ENCODE measurements at places on chromosomes 7 and 10.

DNA sequence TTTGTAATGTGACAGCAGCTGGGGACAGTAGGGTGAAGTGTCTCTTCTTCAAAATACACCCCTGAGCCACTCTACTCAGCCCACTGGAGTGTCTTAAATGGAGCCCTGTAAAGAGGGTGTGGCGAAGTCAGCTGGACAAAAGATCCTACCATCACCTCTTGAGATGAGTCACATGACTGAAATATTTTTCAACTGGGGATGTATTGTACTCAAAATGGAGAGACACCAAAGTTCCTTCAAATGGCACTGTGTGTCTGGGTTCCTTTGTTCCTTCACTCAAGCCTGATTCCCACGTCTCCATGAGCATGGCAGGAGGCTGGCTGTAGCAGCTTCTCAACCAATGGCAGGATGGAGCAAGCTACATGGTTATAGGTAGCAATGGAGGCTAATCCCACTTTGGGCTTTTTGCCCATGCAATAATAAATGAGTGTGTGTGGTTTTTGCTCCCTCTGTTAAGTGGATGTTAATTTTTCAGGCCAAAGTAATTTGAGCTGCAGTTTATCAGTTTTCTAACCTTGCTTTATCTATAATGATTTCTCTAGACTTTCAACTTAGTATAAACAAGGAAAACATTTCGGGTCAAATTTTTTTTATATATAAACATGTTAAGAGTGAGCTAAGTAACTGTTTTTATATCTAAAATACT is 68.2 kb downstream of the CLEC2L start:
- no peak for DNase-seq

DNA sequence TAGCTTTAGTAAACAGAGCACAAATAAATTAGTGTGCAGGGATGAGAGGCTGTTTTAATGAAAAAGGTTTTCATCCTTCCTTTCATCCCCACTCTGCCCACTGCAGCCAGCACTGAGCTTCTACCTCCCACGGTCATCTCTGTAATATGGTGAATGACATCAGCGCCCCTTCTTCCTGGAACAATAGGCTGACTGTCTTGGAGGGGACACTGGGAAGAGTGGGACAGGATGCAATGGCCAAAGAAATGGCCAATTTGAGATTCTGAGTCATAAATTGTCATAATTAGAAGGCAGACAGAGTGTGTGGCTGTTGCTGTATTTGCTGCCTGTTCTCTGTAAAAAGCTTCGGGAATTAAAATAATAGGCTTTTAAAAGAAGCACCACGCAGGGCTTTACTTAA is 126.7 kb upstream of the CALN1 start:
- DNase-seq: no peak

DNA sequence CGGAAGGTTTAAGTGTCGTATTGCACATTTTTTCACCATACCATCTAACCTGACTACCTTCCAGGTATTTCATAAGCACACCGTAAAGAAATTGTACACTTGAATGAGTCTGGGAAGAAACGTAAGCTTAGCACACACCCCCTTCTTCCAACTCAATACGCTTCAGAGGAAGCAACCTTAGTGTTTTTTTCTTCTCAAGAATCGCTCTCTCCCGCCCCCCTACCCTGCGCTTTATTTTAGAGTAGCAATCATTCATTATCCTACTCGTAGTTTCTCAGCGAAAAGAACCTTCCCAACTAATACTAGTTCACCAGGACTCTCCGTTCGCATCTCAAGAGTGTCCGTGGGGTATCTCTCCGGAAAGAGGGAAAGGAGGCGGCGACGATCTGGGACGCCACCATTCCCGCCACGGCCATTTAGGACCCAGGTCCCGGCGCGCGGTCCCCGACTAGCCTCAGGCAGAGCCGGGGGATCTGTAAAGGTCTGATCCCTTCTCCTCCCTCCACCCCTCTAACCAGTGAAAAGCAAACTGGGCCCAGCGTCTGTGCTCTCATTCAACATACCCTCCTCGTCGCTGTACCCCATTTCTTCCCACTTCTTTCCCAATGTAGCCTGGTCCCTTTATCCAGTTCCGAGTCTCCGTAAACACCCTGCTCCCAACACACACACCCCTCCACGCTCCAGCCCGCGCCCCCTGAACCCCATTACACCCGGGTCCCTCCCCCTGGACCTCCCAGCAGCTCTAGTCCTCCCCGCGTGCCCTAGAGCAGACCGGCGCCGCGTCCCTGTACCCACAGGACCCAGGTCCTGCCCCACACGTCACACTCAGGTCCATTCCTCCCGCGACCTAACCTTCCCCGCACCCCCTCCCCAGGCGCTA is 16.0 kb downstream of the MYOZ1 start:
- no peak for DNase-seq

GRCh38 chr10:110802551-110803238 is 69.0 kb upstream of the PDCD4 start:
- DNase-seq: peak; percentile 9

- no peak for DNase-seq
These were observed 1.7 kb upstream of the VGF start for GRCh38 chr7:101166909-101167644.

DNA sequence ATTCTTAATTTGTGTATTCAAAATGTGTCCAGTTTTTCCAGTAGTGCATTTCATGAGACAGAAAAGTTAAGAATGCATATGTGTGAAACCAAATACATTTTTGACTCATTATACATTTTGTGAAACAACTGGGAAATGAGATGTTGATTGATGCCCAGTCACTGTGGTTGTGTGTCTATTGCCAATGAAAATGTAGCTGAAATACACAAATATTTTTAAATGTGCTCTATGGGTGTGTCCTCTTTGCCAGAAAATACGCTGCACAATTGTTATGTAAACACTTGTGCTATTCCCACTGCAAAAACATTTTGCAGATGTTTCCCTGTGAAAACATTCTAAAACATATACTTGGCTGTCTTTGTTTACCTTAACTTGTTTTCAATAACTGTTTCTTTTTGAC is 395.2 kb downstream of the TFEC start:
- no peak for DNase-seq

- no peak for DNase-seq
These were observed 78.4 kb downstream of the NXPH1 start for GRCh38 chr7:8511855-8512254.

DNA sequence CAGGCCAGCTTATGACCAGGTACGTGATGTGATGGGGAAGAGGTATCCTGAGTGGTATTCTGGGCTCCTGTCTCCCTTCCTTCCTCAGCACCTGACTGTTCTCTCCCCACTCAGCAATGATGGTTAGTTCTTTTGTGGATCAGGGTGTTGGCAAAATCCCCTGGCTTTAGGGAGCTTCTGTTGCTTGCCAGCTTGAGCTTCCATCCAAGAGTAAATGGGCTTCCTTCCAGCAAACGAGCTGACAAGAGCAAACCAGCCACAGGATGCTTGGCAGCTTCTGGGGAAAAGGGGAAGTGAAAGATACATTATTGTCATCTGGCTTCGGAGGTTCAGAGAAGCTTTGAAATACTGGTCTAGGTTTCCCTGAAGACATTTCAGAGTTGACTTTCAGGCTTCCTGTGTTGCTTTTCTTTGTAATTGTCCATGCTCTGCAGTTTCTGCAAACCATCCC is 5.2 kb downstream of the DUSP5 start:
- DNase-seq: no peak

DNA sequence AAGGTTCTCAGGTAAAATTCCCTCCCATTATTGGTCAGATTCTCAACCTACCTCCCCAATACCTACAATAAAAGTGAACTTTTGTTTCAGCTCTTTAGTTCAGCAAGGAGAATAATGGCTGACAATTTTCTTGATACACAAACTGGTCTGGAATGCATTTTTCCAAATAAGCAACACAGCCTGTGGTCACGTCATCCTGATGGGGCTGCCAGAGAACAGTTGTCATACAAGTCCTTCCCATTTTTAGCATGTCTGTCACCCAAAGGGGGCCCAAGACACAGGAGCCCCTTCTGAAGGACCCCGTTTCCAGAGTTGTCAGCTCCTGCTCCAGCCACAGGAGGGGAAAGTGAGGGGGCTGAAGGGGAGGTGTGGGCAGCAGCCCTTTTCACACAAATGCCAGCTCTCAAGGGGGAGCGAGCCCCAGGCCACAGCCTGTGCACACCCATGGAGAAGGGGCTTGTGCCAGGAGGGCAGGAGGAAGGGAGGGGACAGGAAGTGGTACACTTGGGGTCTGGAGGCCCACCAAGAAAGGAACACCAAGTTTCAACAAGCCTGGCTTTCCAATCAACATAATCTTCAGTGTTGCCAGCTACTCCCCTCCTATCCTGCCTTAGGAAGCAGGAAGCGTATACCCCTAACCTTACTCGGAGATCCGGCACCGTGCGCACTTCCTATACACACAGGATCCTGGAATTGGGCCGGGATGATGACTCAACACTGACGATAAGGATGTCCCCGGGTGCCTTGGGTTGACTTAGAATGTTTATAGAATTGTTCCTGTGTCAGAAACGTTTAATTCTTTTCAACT is 43.4 kb upstream of the PDLIM1 start:
- DNase-seq: no peak

DNA sequence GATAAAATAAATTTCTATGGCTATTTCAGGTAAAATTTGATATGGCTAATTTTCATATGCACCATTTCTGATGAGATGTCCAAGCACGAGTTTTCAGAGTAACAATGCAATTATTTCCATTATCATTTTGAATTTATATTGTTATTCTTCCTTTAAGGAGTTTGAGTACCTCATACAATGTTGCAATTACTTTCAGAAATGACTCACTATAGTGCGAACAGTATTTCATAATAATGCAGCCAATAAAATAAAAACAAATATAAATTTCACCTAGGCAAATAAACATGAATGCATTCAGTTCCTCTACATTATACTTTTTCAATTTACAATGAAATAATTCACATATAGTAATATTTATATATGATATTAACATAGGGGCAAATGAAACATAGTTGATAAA is 78.8 kb upstream of the LRRN3 start:
- no peak for DNase-seq

DNA sequence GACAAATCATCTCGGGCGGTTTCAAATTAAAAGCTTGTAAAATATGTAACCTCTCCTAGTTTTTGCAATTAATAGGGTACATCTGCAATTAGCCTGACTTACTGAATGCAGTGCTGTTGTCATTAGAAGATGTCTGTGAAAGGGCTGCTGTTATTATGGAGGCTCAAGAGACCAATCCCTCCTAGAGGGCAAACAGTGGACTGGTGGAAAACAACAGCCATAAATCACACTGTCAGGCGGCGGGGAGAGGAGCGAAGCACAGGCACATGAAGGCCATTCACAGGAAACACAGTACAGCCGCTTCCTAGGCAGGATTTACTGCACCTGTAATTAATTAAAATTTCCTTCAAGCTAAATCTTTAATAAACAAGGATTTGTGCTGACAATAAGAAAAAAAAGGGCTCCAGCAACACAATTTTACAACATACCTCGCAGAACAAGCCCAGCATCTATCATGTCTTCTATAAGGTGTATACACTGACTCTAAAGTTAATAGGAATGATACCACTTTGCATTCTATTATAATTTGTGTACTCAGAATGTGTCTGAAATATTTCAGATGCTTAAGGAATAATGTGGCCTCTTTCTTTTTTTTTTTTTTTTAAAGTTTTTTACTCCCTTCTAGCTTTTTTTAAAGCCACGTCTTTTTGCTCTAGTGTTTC is 50.7 kb downstream of the ERCC6 start:
- no peak for DNase-seq

DNA sequence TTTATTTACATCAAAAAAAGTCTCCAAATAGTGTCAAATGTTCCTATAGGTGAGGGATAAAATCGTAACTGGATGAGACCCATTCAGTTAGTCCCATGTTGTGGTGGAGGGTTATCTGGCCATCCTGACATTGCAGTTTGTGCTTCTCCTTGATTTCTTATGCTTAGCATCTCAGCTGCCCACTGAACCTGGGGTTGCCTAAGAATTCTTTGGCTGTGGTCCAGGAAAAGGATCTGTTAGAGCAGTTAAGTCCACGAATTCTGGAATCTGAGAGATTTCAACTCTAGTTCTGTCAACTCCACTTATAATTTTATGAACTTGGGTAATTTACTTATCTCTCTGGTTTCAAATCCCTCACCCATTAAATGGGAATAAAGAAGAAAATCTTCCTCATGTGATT is 1673.4 kb downstream of the REEP3 start:
- DNase-seq: no peak

- DNase-seq: no peak
These were observed 58.4 kb upstream of the FGL2 start for GRCh38 chr7:77258014-77258413.

DNA sequence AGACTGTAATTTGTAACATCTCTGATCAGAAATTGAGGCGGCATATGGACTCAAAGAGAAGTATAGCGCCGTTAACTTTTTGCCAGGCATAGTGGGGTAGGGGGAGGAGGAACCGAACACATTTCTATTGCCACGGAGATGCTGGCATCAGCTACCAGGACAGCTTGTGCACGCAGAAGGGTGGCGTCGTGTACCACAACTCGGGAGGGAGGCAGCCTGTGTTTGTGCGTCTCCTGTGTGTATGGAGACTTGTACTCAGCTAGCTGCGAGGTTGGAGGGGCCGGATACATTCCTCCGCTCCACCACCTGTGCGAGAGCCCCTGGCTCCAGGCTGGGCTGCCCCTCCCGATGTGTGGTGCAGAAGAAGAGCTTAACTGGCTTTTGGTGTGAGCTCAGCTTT is 634.8 kb downstream of the TYW1 start:
- no peak for DNase-seq

GRCh38 chr7:56213574-56213973 is 97.4 kb upstream of the NUPR2 start:
- DNase-seq: no peak

- no peak for DNase-seq
These were observed 87.0 kb downstream of the RAPGEF5 start for GRCh38 chr7:22269963-22270362.

GRCh38 chr10:78188446-78188845 is 154.8 kb downstream of the RPS24 start:
- DNase-seq: no peak

DNA sequence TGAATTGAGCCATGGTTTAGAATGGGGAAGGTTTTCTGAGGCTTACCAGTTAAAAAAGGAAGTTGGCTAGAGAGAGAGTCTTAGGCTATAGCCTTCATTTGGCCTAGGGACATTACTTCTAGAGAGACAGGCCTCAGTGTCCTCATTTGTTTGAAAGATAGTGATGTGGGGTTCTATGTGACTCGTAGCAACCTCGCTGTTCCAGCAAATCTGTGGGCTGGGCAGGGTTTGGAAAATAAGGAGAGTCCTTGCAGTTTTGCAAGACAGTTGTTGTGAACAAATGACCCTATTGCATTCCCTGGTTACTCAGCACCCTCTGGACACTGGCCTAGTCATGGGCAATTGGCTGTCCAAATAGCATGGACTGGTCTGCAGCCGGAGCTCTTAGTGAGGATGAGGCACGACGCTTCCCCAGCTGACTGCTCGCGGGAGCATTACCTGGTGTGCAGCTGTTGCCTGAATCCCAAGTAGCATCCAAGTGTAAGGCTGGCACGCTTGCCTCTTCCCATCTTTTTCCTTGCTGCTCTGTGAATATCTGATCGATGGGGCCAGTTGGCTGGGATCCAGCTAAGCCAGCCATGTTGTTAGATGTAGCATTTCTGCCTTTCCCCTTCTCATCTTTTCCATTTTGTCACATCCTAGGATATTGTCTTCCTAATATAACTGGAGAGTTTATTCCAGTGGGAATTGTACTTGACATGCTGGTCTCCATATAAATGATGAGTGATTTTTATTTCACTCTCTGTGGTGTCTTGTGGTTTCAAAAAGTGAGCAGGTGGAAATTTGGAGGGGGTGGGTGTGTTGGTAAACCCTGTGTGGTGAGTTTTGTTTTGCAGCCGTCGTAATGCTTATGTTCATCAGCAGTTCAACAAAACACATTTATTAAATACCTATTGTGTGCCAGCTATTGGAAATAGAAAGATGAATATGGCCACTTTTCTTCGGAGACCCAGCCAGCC is 99.8 kb downstream of the SND1 start:
- no peak for DNase-seq

Data from stimulated activated CD4-positive, alpha-beta T cell treated with anti-CD3 and anti-CD28 coated beads, TNF-alpha, amount 100 ng/mL, for 1 hour (primary cell).